ENCODE measurements at places on chromosomes 3 and 15.

- no peak for DNase-seq
These were observed 224.8 kb upstream of the PPP2R3A start for GRCh38 chr3:135740751-135741150.

- no peak for DNase-seq
These were observed 146.1 kb downstream of the SNRK start for GRCh38 chr3:43432462-43432861.

GRCh38 chr3:39721076-39721475, 88.3 kb upstream of the MYRIP start:
- no peak for DNase-seq

DNA sequence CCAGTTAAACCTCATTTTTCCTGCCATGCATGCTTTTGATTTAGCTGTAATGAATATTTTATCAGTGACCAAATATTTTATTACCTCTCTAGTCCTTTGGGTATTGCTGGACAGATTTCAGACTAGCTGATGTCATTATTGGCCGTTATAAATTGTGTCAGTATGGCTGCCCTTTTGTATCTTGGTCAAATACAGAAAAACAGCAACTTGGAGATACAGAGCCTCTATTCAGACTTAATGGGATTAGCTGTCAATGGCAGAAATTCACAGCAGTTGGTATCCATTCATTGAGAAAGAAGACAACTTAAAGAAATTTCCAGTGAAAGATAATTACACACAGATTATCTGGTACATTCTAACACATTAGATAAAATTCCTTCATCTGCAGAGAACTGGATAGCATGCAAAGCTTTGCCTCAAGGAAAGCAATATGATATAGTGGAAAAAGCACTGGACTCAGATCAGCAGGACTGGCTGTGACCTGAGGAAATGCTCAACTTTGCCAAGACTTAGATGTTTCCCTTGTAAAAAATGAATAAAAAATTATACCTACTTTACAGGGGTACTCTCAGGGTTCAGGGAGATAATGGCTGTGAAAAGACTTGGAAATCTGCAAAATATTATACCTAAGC, 20.8 kb downstream of the COL6A6 start:
- no peak for DNase-seq

GRCh38 chr3:23494967-23495366, 291.8 kb downstream of the UBE2E2 start:
- DNase-seq: no peak

DNA sequence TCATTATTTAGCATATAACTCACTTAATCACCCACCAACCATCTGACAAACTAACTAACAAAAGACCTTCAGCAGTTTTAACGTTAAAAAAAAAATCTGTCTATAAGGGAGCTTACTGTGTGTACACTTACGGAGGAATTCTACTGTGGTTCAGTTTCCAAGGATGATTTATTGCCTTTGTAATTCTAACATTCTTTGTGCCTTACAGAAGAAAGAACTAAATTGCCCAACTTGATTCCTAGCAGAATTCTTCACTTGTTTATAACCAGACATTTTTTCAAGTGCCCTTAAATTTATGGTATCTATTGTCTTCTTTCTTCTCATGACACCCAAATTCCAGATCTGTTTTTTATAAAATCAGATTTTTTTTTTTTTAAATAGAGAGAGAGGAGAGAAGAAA, 119.7 kb upstream of the IGSF10 start:
- peak; percentile 25 for DNase-seq

GRCh38 chr3:65200310-65200970, 512.6 kb upstream of the ADAMTS9 start:
- DNase-seq: no peak

DNA sequence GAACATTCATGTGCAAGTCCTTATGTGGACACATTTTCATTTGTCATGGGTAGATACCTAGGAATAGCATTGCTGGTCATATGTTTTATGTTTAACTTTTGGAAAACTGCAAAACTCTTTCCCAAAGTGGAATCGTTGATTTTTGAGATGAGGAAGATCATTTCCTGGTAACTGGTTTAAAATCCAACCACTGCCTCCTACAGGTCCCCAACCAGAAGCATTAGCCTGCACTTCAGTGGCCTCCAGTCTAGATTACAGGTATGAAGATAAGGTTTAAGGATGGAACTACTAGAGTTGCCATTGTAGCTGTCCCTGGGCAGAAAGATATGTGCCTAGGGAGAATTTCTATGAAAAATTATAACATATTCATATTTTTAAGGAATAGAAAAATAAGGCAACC, 48.7 kb upstream of the BHLHE40 start:
- no peak for DNase-seq

- peak; percentile 93 for DNase-seq
These were observed 12.4 kb upstream of the IREB2 start for GRCh38 chr15:78425643-78426042.

- DNase-seq: no peak
These were observed 173.6 kb downstream of the PPM1L start for GRCh38 chr3:160929595-160929994.

DNA sequence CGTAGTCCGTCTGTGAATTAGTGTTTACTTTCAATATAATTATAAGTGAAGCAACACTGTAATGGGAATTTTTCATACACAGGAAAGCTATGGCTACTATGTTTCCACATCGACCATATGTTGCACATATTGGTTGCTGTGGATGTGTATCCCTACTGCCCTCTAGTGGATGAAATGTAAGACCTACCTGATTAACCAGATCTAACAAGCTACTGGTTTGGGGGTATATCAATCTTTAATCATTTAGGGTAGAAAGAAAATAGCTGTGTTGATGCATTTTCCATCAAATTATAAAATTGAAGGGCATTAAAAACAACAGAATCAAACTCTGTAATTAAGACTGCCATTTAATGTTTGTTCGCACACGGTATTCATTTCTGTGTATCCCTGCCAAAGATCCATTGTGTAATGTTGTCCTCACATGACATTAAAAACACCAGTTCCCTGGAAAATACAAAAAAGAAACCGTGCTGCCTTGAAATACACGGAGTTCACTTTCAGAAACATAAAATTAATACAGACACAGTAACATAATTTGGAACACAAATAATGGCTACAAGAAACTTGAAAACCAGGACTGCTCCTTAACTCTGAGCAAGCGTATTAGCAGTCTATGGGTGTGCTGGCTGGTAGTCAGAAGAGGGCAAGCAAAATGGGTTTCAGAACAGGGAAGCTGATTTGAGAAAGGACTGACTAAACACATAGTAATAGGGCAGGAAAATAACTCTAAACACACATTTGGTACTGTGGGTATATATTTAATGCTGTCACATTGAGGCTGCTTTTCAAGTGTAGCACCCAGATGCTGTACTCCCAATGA, 125.1 kb downstream of the TIGIT start:
- DNase-seq: peak; percentile 79

DNA sequence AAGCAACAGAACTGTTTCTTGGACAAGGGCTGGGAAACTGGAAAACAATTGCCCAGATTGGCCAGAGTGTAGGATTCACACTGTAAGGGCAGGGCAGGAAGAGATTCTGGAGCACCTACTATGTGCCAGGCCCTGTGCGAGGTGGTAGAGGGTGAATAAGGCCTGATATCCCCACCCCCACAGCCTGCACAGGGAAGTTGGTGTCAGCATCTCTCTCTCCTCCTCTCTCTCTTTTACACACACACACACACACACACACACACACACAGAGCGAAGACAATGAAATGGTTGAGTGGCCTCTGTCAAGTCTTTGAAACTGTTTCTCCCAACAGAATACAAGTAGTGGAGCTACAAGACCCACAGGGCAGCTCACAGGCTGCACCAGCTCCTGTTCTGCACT, 47.1 kb upstream of the SLCO2A1 start:
- no peak for DNase-seq

- no peak for DNase-seq
These were observed 154.3 kb upstream of the CCDC54 start for GRCh38 chr3:107222907-107223306.

DNA sequence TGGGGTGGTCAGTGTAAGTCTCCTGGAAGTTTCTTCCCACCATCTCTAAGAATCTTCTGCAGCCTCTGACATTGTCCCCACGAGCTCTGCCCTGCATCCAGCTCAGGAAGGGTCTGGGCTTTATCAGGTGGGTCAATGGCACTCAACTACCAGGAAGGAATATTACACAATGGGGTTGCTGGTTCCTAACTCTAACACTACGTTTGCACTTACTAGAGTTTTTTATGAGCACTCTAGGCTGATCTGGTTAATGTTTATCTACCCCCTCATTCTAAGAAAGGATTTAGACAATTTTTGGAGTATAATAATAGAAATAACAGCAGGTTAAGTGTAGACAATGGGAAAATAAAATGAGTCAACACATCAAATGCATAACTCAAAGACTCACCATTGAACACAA, 411.1 kb upstream of the RGMA start:
- no peak for DNase-seq

GRCh38 chr3:109136523-109136922, at the start of gene C3orf85:
Gene C3orf85 (plus strand): TSS chr3:109136719. CDS start chr3:109136848, 129 bp downstream.
- no peak for DNase-seq

DNA sequence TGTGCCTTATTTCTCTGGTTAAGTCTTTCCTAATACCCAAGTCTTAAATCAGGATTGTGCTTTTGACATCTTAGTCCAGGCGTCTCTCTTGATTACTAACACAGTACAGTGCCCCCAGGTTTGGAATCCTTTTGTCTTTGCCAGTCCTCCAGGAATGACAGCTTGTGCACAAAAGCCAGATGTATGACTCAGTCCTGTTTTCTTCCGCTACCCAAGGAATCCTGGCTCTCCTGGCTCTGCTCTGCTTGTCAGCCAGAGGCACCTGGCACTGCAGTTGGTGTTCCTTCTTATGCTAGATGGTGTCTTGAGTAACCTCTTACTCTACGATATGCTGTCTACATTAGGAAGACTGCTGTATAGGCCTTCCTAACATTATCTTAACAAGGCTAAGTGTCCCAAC, 728.2 kb upstream of the NECTIN3 start:
- DNase-seq: no peak

DNA sequence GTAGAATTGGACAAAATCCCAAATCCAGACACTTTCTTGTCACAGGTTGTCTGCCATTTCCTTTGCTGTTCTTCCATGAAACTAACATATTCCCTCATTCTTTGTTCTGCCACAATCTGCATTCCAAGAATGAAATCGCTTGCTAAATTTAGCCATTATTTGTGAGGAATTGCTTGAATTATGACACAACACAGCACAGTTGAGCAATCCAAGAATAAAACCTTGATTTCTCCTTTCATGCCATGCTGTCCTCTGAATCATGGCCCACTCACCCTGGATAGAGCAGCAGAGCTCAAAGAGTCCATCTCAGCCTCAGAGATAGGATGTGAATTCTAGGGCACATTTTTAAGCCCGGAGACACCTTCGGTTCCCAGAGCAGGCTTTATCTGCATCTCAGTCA, 35.2 kb upstream of the GREM1 start:
- DNase-seq: no peak

- no peak for DNase-seq
These were observed 18.6 kb downstream of the WHAMM start for GRCh38 chr15:82828075-82828474.

DNA sequence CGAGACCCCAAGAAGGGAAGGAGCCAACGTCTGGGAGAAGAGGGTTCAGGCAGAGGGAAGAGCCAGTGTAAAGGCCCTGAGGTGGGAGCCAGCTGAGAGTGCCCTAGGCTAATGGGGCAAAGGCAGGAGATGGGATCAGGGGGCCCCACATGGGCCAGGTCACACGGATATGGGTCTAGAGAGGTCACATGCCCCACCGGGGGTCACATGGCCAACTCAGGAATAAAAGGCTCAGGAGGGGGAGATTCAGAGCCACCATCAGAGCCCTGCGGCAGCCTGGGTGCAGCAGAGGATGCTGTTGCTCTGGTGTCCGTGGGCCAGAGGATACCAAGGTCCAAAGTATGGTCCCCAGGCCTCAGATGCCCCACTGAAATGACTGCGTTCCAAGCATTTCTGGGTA, 55.3 kb upstream of the SLC6A6 start:
- no peak for DNase-seq

- DNase-seq: no peak
These were observed 472.2 kb downstream of the MCTP2 start for GRCh38 chr15:94703596-94703995.

DNA sequence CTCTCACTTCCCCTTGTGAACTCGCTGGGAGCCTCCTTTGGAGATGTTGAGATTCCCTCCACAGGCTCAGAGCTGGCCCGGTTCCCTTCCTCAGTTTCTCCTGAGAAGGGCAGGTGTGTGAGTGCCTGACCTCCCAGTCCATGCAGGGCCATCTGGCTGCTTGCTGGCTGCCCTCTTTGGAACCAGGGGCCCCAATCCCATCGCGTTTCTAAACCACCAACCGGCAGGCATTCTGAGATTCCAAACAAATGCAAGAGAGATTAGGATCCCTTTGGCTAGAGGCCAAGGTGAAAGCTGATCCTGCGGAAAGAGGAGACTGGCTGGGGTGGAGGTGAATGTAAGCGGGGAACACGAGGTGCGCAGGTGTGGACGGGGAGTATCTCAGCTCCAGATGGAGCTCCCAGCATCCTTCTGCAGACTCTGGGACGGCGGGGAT, 2.9 kb upstream of the PRRT3 start:
- DNase-seq: no peak

- DNase-seq: no peak
These were observed 679.3 kb upstream of the ALCAM start for GRCh38 chr3:104687362-104687761.

DNA sequence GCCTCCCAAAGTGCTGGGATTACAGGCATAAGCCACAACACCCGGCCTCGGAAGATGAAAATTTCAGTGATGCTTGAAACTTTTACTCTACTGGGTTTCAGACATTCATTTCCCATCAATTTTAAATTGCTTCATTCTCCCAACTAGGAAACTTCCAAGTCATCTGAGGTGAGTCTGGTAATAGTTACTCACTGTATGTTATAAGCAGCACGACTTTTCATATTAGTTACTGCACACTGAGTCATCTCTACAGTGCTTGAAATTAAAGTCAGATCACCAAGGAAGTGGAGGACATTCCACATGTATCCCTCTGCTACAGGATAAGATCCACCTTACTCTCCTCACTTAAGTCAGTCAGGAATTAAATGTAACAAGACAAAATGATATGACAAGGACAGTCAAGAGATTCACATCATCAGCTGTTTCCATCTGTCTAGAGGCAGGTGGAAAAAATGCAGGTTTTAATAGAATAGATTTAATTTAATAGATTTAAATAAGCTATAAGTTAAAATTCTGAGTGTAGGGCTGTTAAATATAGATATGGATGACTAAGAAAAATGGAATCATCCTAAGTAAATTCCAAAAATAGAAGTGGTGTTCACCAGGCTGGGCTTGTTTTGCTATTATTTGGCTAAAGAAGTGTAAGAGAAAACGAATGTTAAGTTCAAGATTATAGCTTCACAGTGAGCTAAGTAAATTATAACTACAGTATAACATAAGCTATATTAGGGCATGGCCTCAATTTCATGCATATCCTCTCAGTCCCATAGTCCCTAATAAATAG, 104.4 kb downstream of the TMCO5A start:
- DNase-seq: no peak

Measured in common myeloid progenitor, CD34-positive (primary cell).